Dorsolateral prefrontal cortex (tissue), 122 donors: ENCODE measurements at places on chromosomes 11 and 22. TPM values are rescaled to one million over a fixed set of nuclear protein-coding genes. Genes with fewer than 3 reads are reported as not detected.

GRCh38 chr22:50086526-50086925 lies 1.3 kb upstream of the MLC1 start:
- no peak for DNase-seq

- no peak for DNase-seq
Observed at GRCh38 chr11:15430381-15430780, 315.7 kb downstream of the INSC start.

Gene EFCAB6
- total RNA-seq = 11.6 TPM

- DNase-seq = no peak
Observed at GRCh38 chr22:37744589-37744988, 47.7 kb downstream of the TRIOBP start.

- DNase-seq = no peak
Observed at GRCh38 chr11:3614742-3615171, 27.0 kb downstream of the ART5 start.

DNA sequence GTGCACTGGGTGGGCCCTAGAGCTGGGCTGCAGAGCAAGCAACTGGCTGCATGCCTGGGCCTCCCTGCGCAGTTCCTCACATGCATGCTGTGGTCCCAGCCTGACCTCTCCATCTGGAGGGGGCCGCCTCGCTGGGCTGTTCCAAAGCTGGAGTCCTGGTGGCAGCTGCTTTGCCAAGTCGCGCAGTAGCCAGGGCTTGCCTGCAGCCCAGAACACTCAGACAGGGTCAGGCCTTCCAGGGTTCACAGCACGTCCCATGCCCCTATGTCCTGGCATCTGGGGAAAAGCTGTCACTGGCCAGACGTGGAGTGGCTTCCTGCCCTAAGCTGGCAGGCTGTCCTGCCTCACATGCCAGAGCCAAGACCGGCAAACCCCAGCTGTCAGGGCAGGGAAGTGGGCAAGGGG lies 16.5 kb upstream of the CDC42EP2 start:
- DNase-seq = peak; percentile 72

DNA sequence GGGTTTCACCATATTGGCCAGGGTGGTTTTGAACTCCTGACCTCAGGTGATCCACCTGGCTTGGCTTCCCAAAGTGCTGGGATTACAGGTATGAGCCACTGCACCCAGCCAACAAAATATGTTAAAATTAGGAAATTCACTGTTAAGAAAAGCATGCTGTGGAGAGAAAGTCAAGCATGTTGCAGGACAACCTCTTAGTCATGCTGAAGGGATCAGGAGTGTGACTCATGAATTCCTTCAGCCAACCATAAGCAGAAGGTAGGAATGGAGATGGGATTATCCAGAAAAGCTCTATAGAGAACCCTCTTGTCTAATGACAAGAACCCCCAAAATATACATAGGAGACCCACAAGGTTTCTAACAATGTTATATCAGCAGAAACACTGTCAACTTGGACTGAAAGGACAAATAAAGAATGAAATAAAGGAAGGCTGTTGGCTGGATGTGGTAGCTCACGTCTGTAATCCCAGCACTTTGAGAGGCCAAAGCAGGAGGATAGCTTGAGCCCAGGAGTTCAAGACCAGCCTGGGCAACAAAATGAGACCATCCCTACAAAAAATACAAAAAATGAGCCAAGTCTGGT lies 16.0 kb downstream of the MRTFA start:
- DNase-seq = no peak

DNA sequence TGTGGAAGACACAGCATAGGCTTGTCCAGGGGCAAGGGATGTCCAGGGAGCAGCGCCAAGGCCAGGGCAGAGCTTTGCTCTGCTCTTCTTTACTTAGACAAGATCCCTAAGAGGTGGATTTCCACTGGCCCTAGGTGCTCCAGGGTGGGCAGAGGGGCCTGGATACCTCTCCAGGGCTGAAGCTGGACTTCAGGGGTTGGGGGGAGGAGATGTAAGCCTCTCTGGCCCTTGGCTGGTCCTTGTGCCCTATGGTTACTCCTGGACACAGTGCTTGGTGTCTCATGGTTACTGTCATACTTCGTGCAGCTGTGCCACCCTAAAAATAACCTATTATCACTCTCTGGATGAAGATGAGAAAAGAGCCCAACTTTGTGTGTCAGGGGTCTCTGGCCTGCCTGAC lies 12.9 kb upstream of the KCNJ11 start:
- DNase-seq = no peak
